HFFc6 (cell line): ENCODE measurements at places on chromosomes 1 and 21. TPM values are rescaled to one million over a fixed set of nuclear protein-coding genes. Genes with fewer than 3 reads are reported as not detected.

Gene PTCH2
- total RNA-seq: 0.53 to 0.71 TPM (median 0.55 TPM) in 3 replicates

- DNase-seq: no peak
Measured at GRCh38 chr1:151939779-151940178, 30.5 kb upstream of the THEM4 start.

GRCh38 chr1:31904339-31905092 is 33.7 kb downstream of the PTP4A2 start:
- no peak for DNase-seq

DNA sequence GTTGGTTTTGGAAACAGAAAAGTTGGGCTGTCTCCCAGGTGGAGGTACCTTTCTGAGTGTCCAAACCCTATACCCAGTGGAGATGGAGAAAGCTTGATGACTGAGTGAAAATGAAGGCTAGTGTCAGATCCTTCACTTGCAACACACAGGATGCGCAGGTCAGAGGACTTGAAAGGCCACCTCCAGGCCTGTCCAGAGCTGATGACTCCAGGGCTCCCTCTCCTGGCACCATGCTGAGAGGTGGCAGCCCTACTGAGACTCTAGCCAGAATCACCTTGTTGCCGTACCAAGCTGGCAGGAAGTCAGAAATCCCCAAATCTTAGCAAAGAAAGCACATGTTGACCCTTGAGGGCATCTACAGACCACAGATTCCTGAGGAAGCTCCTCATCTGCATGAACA is 16.4 kb downstream of the KNCN start:
- DNase-seq: no peak

DNA sequence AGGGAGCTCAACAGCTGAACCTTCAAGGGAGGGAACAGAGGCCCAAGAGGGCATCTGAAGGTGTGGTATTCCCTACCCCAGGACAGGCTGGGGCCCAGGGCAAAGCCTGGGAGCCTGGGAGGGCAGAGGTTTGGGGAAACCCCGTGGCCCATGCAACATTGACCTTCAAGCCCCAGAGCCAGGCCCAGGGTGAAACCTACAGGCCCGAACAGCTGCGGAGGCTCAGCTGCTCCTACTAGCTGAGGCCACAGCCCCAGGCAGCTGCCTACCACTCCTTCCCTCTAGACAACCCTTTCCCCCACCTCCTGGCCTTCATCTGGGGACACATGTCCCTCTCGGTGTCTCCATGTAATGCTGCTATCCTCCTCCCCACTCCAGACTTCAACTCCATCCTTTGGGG is 3.2 kb downstream of the LAD1 start:
- DNase-seq: no peak

Gene DLGAP3
- 0.05 to 0.07 TPM in 2 of 3 replicates, not detected in the other for total RNA-seq

Gene SWT1
- total RNA-seq: 1.8 to 2.3 TPM (median 2.2 TPM) in 3 replicates

Gene HCRTR1
- total RNA-seq: not detected in 3 replicates

- no peak for DNase-seq
Measured at GRCh38 chr1:58726581-58726980, 26.7 kb upstream of the MYSM1 start.

Gene AGT
- 0.12 to 0.22 TPM (median 0.19 TPM) in 3 replicates for total RNA-seq

Gene AKR1A1
- total RNA-seq: 104 and 125 TPM in 2 replicates

DNA sequence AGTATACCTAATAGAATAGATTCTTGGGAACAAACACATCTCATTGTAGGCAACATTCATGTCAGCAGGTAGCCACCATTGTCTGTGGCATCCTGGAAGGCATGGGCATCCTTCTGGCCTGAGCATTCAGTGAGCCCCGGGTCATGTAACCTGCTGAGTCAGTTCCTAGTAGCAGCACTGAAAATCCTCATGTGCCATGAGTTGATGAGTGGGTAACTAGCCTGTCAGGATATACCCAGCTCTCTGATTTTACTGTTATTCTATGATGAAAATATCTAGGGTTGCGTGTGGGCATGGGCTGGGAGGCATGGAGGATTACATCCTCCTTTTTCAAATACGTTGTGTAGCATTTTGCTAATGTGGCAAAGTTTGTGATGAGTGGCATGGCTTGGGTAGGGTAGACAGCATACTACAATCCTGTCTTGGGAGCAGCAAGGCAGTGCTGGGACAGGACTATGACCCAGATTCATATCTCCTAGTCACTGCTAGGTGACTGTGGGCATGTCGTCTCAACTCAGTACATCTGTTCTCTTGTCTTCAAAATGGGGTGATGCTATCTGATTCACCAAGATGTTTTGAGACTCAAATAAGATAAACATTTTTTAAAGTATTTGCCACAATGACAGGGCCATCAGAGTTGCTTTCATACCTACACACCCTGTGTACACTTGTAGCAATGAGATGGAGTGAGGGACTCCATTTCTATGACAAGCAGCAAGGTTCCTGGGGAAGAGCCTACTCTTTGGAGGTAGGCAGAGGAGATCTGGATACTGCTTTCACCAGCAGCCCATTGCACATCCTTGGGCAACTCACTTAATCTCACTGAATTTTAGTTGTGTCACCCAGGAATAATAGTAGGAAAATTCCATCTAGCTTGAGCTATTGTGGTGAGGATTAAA is 62.5 kb downstream of the CD58 start:
- DNase-seq: no peak

DNA sequence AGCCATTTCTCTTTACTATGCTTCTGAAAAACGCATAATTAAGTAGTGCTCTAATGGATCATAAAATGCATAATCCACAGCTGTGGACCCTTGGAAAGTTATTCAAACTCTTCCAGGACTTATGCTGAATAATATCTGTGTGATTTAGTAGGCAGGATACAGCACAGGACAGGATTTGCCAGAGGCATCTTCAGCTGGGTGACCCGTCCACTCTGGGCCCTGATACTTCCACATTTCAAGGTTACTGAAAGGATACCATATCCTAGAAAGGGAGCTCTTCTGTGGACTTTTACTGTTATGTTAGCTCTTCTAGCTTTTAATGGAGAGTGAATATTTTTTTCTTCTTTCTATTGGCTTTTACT is 49.6 kb downstream of the MAP10 start:
- no peak for DNase-seq

GRCh38 chr1:72917920-72918319 is 635.6 kb upstream of the NEGR1 start:
- no peak for DNase-seq

GRCh38 chr21:45638707-45639106 is 4.8 kb upstream of the PCBP3 start:
- DNase-seq: no peak

Gene KIF2C
- total RNA-seq: 16.7 to 44.1 TPM (median 33.5 TPM) in 3 replicates

Gene ZNF644
- total RNA-seq: 30.4 to 34.5 TPM (median 33.2 TPM) in 3 replicates

DNA sequence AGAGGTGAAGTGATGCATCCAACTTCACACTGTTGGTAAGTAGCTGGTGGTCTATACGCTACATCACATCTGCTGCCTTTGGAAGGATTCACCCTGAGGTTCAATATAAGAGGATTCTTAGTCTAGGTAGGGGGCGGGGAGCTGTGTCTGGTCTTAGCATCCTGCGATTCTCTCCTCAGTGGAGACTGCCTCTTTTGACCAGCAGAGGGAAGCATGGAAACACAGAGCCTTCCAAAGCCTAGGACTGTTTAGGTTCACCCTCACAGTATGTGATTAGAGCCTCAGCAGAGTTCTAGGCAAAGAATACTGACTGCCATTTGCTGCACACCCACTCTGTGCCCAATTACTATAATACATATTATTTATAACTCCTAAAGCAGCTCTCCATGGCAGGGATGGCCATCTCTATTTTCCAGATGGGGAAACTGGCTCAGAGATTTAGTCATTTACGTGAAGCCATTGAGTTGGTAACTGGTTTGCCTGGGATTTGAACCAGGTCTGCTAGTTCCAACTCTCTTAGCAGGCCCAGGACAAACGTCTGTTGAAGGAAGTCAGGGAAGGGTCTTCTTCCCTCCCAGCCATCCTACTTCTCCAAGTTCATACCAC is 28.9 kb upstream of the EFCAB14 start:
- DNase-seq: peak; percentile 60

Gene AADACL3
- total RNA-seq: not detected in 2 replicates

GRCh38 chr21:14086553-14086952 is 124.2 kb downstream of the LIPI start:
- DNase-seq: no peak

DNA sequence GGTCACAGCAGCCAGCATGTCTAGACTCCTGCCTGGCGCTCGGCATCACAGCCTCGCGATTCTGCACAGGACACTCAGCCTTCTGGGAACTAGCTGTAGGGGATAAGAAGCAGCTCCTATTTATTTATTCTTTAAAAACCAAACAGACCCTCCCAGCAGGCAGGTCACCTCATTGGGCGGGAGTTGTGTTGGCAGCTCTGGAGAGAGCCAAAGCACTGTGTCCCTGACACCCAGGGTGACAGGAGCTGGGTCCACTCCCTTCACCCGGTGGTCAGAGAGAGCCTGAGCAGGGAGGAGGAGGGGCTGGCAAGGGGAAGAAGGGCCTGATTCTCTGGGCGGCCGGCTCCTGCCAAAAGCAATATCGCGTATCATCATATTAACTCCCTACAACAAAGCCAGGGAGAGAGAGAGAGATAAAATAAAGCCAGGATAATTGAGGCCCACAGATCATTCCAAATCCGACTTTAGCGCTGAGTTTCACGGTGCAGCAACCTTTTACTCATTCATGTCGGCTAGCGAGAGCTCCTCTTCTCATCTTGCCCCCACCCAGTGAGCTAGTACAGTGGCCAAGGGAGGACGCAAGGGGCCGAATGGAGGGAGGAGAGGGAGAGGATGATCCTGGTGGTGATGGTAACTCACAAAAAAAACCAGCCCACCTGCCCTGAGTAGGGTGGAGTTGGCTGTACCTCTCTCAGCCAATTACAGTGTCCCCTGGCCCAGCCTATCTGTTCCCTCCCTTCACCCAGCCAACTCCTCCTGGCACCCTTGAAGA is 79.8 kb upstream of the IFFO2 start:
- DNase-seq: no peak

DNA sequence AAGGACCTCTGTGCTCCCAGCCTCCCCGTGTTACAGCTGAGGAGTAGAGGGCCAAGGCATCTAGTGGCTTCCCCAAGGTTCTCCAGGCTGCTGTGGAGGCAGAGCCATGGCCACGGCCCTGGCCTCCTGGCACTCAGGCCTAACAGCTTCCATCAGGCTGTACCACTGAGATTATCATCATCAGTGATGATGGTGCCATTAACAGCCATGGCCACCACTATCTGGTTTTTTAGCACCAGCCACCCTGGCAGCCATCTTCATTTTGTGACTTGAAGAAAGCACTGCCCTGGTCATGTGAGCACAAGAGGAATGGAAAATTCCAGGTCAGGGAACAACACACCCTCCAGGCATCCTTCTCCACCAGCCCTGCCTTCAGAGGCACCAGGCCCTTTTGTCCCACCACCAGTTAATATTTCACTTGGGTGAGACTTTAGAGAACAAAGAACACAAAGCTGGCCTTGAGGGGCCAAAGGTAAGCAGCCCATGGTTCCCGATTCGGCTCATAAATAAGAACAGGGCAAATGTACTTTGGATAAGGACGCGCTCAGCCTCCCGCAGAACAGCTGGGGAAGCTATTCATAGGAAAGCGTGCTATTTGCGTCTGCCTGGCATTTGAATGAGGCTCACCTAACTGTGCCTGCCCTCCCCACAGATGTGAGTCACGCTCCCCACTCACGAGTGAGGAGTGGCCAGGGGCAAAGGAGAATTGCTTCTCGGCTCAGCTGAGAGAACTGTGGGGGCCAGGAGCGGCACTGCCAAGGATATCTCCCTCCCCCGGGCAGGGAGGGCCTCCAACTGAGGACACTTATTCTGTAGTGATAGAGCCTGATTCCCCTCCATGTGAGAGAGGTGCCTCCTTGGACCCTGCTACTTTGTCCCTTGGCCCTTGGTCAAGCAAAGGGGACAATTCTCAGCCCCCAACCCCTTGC is 95.6 kb downstream of the CD58 start:
- DNase-seq: no peak

DNA sequence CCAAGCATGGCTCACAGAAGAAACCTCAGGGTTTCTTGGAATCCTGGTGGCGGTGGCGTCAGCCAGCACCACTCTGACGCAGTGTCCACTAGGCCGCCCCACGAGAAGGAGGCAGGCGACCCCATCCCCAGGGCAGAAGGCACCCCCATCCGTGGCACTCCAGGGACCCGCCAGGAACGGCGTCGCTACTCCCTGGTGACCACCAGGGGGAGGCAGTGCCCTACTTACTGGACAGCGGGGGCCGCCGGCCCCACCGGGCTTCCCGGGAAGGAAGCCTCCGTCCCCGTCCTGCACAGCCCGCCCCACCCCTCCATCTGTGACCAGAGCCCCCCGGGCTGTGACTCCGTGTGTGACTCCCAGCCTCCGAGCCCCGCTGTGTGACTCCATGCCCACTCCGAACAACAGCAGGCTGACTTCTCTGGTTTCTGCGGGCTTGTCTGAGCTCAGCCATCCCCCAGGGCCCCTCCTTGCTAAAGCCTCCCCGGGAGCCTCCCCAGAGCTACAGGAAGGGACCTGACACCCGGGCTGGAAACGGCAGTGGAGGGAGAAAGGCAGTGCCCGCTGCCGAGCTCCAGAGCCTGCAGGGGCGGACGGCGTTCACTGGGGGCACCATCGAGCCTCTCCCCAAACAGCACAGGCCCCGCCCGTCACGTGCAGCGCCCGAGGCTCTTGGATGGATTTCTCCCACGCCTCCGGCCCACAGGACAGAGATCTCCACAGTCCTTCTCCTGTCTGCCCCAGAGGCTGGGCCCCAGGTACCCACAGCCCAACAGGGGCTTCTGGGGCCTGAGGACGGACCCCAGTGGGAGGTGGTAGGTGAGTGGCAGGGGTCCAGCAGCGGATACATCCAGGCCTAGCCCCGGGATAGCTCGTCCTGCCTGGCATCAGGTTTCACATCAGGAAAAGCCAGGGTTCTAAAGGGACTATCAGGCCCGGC is 21.1 kb downstream of the KIF17 start:
- peak; percentile 96 for DNase-seq

GRCh38 chr21:27448960-27449359 is 482.1 kb upstream of the ADAMTS5 start:
- no peak for DNase-seq

DNA sequence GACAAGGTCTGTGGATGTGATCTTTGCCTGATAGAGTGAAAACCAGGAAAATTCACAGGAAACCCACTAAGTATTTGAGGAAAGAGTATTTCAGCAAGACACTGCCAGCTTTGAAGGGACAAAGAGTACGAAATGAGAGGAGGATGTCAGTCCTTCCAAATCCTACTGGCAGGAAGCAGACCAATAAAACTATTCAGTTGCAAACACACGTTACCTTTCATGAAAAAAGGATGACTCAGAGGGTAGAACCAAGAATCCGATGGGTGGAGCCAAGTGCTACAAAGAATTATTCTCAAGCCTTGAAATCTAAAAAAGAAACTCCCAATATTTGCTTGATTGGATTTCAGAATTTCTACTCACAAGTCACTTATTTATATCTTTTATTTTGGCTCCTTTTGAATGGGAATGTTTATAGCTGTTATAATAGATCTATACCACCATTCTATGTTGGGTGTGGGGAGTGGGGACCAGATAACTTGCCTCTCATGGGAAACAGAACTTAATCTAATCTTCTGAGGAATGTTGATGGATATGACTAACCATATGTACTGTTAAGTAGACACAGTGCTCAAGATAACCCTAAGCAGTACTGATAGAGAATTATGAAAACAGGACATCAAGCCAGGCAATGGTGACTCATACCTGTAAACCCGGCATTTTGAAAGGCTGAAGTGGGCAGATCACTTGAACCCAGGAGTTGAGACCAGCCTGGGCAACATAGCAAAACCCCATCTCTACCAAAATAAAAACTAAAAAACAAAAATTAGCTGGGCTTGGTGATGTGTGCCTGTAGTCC is 19.3 kb upstream of the HEATR1 start:
- no peak for DNase-seq

- no peak for DNase-seq
Measured at GRCh38 chr21:34091032-34091431, 17.7 kb downstream of the MRPS6 start.

GRCh38 chr1:244157731-244158438 is 106.8 kb downstream of the ZBTB18 start:
- DNase-seq: no peak

GRCh38 chr1:3405974-3406867 is 48.2 kb upstream of the ARHGEF16 start:
- no peak for DNase-seq

Gene AGBL4
- total RNA-seq: not detected in 3 replicates
